ENCODE measurements at places on chromosomes 1 and 21.

DNA sequence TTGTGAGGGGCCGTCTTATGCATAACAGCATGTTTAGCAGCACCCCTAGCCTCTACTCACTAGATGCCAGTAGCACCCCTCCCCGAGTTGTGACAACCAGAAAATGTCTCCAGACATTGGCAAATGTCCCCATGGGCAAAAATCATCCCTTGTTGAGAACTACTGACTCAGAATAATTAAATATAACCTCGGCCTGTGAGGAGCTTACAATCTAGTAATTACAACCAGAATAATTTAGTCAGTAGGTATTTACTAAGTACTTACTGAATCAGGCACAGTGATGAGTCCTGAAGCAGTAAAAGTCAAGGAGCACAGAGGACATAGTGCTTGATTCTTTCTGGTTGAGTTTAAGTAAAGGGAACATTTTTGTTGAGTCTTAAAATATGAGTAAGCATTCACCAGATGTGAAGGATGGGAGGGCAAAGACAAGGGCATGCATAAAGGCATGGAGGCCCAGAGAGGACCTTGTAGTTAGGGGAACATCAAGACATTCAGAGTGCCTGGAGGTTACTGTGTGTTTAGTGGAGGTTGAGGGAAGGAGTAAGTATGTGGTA is 44.1 kb upstream of the KCNQ4 start:
- DNase-seq = no peak

DNA sequence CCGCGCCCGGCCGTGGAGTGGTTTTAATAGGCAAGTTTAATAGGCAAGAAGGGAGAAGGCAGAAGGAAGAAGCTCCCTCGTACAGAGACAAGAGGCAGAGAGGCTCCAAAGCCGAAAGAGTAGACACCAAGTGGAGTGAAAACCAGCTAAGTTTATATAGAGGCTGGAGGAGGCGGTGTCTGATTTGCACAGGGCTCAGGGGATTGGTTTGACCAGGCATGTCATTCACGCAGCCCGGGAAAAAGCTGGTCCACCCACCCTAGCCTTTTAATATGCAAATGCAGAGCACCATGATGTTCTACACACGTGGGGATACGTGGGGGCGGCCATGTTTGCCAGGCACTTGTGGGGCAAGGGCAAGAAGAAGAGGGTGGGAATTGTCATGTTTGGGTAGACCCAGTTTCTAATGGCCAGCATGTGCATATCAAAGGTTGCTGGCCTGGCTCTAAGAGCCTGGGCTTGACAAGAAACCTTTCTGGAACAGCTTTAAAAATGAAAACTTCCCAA is 18.0 kb upstream of the SOD1 start:
- DNase-seq = no peak

GRCh38 chr21:25925936-25926335 is 191.2 kb downstream of the GABPA start:
- no peak for DNase-seq

DNA sequence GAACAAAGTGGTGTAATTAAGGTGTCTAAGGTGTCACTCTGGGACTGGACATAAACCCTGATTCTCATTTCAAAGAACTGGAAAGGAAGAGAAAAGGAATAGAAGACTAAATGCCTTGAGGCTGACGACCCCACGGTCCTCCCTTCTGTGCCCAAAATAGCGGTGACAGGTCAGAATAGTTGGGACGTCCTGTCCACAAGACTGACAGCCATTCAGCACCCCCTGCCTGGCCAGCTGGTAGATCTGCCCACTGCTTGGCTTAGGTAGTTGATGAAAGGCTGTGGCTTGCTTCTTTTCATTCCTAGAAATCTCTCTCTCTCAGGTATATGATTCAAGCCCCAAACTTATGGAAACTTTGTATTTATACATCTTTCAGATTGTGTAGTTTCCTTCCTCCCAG is 26.4 kb upstream of the CREG1 start:
- DNase-seq = no peak

DNA sequence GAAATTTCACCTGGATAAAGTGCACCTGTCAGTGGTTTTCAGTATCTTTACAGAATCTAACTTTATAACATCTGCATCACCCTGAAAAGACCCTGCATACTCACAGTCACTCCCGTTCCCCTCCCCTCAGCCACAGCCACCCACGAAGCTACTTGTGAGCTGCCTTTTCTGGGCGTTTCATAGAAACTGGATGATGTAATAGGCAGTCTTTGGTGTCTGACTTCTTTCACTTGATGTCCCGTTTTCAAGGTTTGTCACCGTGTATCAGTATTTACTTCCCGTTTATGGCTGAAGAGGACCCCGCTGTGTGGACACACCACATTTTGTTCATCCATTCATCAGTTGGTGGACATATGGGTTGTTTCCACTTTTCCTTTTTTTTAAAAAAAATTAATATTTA is 47.8 kb upstream of the LRRC3 start:
- no peak for DNase-seq

DNA sequence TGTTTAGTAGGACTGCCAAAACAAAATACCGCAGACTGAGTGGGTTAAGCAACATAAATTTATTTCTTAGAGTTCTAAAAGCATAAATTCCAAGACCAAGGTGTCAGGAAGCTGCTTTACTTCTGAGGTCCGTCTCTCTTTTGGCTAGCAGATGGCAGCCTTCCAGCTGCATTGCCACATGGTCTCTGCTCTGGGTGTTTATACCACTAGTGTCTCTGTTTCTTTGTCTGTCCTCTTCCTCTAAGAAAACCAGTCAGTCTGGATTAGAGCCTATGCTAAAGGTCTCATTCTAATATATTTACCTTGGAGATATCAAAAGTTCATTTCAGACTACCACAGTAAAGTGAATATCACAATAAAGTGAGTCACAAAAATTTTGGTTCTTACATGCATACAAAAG is 519.8 kb downstream of the COL11A1 start:
- no peak for DNase-seq

GRCh38 chr1:107640207-107640606 is 324.8 kb downstream of the VAV3 start:
- DNase-seq = no peak

All from immature natural killer cell (primary cell).